ENCODE measurements at places on chromosomes 12 and 14.

DNA sequence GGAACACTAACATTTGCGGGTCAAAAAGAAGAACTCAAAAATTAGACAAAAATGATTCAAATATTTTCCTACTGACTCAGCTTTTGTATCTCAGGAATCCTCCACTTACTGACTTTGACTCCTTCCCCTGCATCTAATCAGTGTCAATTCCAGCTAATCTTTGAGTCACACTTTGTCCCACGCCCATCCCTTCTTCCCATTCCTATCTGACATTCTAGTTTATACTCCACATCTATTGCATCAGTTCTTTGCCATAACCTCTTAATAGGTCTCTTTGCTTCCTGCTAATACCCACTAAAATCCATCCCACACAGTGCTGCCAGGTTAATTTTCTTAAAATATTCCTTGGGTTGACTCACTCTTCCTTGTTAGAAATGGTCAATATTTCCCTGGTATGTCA is 19.1 kb downstream of the BBS10 start:
- DNase-seq = no peak

DNA sequence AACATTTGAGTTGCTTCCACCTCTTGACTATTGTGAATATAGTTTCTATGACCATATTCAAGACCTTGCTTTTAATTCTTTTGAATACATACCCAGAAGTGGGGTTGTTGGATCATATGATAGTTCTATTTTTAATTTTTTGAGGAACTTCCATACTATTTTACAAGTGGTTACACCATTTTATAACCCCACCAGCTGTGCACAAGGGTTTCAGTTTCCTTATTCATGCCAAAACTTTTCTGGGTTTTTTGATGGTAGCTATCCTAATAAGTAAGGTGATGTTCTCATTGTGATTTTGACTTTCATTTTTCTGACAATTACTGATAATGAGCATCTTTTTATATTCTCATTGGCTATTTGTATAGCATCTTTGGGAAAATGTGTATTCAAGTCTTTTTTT is 109.4 kb upstream of the GARIN2 start:
- no peak for DNase-seq

- DNase-seq = no peak
Measured at GRCh38 chr14:38290601-38291188, 34.8 kb upstream of the CLEC14A start.

DNA sequence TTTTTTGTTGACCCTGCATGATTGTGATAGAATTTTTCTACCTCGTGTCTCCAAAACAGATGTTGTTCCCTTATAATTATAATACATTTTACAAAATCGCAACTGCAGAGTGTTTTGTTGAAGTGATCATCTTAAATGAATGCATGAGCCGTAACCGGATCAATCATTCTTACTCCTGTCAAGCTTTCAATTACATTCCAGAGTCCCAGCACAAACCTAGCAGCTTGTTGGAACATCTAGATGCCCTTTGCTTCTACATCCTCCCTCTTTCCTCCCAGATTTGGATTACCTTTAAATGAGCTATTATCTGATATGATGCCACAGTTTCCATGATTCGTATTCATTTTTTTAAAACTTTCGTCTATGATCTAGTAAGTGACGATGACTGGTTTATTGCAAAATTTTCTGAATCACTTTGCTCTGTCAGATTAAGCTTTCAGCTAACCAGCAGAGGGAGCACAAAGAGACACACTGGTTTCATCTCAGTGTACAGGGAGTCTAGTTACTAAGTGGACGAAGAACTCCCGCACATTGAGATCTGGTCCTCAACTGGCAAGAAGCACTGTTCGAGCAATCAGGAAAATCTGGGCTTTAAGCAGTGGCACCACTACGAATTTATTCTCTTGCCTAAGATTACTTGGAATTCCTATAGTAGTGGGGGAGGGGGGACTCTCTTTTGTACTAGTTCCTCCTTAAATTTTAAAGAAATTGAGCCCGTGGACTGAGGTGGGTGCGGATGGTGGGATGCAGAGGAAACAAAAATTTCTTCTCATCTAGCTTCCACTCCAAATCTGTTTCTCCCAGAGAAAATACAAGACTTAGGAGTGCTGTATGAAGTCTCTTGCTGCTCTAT is 40.9 kb downstream of the TSHR start:
- peak; percentile 51 for DNase-seq

DNA sequence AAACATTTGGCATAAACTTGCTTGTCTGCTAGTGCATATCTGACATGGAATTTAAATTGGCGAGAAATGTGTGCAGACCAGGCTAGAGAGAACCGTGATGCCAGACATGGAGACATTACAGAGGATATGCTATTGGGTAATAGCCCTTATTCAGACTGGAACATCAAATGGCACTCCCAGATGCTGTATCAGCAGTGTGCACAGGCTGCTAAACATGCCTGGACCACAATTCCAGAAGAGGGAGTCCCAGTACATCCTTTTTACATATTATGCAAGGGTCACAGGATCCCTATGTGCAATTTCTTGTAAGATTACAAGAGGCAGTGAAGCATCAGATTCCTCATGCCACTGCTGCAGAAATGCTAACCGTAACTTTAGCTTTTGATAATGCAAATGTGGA is 354.5 kb upstream of the FOXG1 start:
- no peak for DNase-seq

DNA sequence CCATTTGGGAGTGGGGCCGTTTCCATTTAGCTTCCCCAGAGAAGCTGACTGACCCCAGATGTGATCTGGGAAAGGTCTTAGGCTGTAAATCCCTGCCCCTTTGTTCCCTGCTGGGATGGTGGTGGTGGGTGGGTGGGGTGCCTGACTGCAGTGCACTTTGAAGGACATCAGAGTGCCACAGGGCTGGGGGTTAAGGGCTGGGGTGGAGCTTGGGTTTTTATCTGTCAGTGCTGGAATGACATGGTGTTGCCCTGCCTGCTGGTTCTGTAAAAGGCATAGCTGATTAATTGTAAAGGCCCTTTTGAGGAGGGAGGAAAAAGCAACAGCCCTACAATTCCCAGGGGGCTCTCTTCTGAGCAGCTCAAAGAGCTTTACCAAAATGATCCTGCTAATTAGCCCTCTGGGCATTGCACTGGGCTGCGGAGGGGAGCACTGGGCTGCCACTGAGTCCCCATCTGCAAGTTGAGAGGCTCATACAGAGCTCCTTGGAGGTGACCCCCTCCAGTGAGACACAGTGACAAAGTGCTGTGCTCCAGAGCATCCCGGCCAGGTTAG is 21.1 kb downstream of the PLEKHG3 start:
- DNase-seq = no peak

GRCh38 chr12:63977441-63977840 is 132.9 kb downstream of the SRGAP1 start:
- no peak for DNase-seq

DNA sequence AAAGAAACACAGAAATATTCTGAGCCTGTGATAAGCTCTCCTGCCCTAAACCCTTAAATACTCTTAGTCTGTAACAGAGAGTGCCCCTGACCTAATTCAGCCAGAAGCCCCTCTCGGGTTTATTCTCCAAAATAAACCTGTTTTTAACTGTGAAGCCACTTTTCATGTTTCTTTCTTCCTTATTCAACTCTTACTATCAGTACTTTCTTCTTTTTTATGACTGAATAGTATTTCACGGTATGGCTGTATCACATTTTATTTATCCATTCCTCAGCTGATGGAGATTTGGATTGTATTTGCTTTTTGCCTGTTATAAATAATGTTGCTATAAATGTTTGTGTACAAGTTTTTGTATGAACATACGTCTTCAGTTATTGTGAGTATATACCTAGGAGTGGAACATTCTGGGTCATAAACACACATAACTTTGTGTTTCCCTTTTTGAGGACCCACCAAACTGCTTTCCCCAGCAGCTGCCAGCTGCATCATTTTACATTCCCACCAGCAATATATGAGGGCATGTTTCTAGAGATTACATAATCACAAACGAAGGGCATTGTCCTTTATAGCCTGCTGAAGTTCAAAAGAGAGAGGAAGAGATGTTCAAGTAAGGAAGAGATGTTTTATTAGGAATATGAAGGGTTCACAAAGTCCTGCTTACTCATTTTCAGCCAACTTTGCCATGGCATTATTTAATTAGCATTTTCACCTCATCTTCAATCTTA is 199.4 kb upstream of the NUDT4 start:
- DNase-seq = peak; percentile 56

GRCh38 chr12:131644481-131644880 is 66.4 kb upstream of the SFSWAP start:
- DNase-seq = no peak

- DNase-seq = no peak
Measured at GRCh38 chr14:32985866-32986265, 47.2 kb downstream of the NPAS3 start.

- peak; percentile 59 for DNase-seq
Measured at GRCh38 chr12:88111074-88111652, 30.7 kb downstream of the CEP290 start.

GRCh38 chr14:23186913-23187654 is 3.6 kb upstream of the SLC7A8 start:
- peak; percentile 77 for DNase-seq

GRCh38 chr12:123034865-123035264 is 54.4 kb downstream of the ARL6IP4 start:
- no peak for DNase-seq

DNA sequence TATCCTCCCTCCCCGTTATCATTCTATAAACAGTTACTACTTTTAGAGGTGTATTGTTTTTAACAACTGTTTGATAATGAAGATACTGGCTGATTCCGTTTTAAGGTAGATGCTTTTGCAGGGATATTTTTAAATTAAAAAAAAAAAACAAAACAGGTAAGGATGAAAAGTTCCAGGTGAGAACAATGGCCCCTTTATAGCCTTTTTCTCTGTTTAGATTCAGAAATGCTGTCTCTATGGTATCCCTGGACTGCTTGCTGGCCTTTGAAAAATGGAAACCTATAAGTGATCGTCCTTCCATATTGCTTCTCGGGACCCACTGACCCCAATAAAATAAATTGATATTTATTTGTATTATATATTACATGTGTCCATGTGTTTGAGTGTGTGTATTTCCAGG is 23.2 kb upstream of the ANO6 start:
- DNase-seq = no peak

GRCh38 chr14:104224506-104225277 is 86.3 kb downstream of the KIF26A start:
- DNase-seq = peak; percentile 76

All from small intestine (tissue), 16 donors.